ENCODE measurements at places on chromosomes 7 and 10. TPM values are rescaled to one million over a fixed set of nuclear protein-coding genes. Genes with fewer than 3 reads are reported as not detected.

Gene NAMPT
- 78.9 TPM for total RNA-seq

DNA sequence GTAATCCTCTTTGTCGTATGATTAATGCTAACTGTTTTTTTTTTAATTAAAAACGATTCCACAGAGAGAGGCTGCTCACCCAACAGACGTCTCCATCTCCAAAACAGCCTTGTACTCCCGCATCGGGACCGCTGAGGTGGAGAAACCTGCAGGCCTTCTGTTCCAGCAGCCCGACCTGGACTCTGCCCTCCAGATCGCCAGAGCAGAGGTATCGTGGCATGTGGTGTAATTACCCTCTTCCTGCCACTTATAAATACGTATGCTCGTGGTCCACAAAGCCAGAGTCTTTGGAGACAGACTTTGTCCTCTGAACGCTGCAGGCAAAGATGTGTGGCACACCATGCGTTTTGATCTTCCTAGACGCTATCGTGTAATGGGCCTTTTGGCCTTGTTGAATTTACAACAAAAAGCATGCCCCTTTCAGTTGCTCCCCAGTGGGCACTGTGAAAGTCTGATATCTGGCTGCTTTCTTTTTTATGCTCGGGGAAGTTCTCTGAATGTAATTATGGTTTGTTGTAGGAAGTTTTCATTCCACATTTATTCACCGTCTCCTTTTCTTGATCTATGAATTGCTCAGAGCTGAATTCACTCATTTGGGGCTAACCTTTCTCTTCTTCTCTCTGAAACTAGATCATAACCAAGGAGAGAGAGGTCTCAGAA is 33.6 kb upstream of the BTBD16 start:
- H3K27me3 ChIP-seq: no peaks in the 10 kb centered on the region
- DNase-seq: no peak
- no peaks in the 10 kb centered on the region for H3K4me1 ChIP-seq
- H3K4me3 ChIP-seq: no peak overlapping the region
- H3K36me3 ChIP-seq: peaks cover 2% of the 10 kb centered on the region

GRCh38 chr10:50579491-50580261 is 44.1 kb downstream of the SGMS1 start:
- no peak for DNase-seq
- H3K4me1 ChIP-seq: peaks cover 74% of the 10 kb centered on the region
- H3K4me3 ChIP-seq: no peak overlapping the region
- no peaks in the 10 kb centered on the region for H3K36me3 ChIP-seq
- H3K27me3 ChIP-seq: no peaks in the 10 kb centered on the region

GRCh38 chr10:43377424-43377883 is 6.0 kb downstream of the FXYD4 start:
- no peak for DNase-seq
- no peaks in the 10 kb centered on the region for H3K4me1 ChIP-seq
- no peak overlapping the region for H3K27ac ChIP-seq
- H3K4me3 ChIP-seq: no peak overlapping the region

DNA sequence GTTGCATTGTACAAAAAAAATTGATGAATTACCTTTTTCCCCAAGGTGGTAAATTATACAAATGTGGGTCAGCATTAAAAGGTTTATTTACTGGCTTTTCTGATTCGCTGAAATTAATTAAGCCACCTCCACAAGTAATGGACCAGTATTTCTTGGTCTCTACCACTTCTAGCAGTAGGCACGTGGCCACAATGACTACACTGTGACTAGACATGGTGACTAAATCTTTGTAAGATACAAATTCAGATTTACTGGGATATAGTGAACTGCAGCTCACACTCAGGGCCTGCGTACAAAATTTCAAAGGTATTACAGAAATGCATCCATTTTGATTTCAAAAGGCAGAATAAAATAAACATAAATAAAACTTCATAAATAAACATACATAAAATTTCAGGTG is 10.9 kb downstream of the HPSE2 start:
- no peaks in the 10 kb centered on the region for H3K27me3 ChIP-seq
- no peak overlapping the region for H3K27ac ChIP-seq
- no peak for DNase-seq
- H3K36me3 ChIP-seq: no peaks in the 10 kb centered on the region

Gene LIPK
- total RNA-seq: not detected

DNA sequence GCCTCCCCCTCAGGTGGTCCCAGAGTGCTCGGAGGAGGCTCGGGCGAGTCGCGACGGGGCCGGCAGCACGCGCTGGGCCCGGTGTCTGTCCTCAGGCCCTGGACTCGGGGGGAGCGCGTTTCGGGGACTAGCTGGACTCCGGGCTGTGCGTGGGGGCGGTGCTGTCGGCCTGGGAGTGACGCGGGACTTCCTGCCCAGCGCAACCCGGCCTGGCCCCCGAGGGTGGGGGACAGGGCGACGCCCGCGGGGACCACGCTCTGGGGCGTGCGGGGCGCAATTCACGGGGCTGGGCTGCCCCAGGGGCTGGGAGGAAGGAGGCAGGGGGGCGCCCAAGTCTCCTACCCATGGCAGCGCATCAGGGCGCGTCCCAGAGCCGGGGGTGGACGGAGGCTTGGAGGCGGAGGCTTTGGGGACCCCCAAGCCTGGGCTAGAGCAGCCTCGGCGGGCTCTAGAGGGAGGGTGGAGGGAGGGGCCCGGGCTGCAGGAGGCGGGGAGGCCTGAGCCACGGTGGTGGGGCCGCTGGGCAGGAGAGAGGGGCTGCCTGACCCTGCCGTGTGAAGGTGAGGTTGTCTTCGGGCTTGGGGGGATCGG is 2.3 kb upstream of the VENTX start:
- H3K4me1 ChIP-seq: peaks cover 30% of the 10 kb centered on the region
- H3K4me3 ChIP-seq: no peak overlapping the region
- peaks cover 26% of the 10 kb centered on the region for H3K27me3 ChIP-seq
- H3K36me3 ChIP-seq: no peaks in the 10 kb centered on the region
- no peak for DNase-seq
- peak overlapping the region; percentile 41 for H3K27ac ChIP-seq

Gene TMEM26
- total RNA-seq: not detected

- no peaks in the 10 kb centered on the region for H3K36me3 ChIP-seq
- no peak for DNase-seq
- H3K4me3 ChIP-seq: no peak overlapping the region
- H3K27ac ChIP-seq: no peak overlapping the region
Measured at GRCh38 chr7:13778967-13779366, 210.5 kb downstream of the ETV1 start.

DNA sequence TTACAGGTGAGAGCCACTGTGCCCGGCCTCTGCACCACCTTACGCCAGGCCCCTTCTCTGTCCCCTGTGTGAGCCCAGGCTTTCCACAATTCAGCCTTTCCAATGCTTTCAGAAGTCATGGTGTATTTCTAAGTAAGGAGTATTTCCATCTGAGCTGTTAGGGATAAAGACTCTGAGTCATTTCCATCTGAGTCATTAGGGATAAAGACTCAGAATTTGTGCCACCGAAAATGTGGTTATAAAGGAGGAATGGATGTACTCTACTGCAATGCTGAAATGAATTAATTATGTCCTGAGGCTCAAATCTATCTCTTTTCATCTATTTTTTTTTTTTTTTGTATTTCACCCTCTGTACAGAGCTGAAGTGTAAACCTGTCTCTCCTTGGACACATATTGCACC is 84.0 kb downstream of the GATA3 start:
- H3K36me3 ChIP-seq: no peaks in the 10 kb centered on the region
- DNase-seq: no peak

GRCh38 chr10:114526504-114527238 is 122.4 kb upstream of the AFAP1L2 start:
- H3K27me3 ChIP-seq: no peaks in the 10 kb centered on the region
- no peak overlapping the region for H3K4me3 ChIP-seq
- H3K27ac ChIP-seq: peak overlapping the region; percentile 48
- H3K36me3 ChIP-seq: no peaks in the 10 kb centered on the region

Gene PON1
- total RNA-seq: not detected

Gene EGFR
- 44.2 TPM for total RNA-seq

Gene SOSTDC1
- total RNA-seq: not detected

DNA sequence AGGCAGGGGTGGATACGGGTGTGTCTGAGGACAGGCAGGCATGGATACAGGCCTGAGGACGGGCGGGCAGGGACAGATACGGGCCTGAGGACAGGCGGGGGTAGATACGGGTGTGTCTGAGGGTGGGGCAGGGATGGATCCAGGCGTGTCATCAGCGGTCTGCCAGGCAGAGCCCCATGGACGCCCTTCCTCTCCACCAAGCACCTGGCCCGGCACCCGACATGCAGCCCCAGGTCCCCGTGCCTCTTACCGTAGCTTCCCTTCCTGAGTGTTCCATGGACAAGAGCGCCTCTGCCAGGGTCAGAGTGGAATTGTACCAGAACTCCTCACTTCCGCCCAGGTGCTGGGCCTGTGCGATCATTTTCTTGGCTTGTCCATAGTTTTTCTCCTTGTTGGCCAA is 74.6 kb upstream of the NKX6-2 start:
- peak; percentile 1 for DNase-seq
- no peaks in the 10 kb centered on the region for H3K4me1 ChIP-seq
- H3K27ac ChIP-seq: no peak overlapping the region
- H3K36me3 ChIP-seq: no peaks in the 10 kb centered on the region
- H3K4me3 ChIP-seq: no peak overlapping the region

- H3K4me1 ChIP-seq: peaks cover 15% of the 10 kb centered on the region
- H3K4me3 ChIP-seq: no peak overlapping the region
- no peaks in the 10 kb centered on the region for H3K36me3 ChIP-seq
- no peaks in the 10 kb centered on the region for H3K27me3 ChIP-seq
- DNase-seq: no peak
Measured at GRCh38 chr10:3671386-3671955, 113.5 kb downstream of the KLF6 start.

Gene MUC12
- not detected for total RNA-seq

Gene COL13A1
- total RNA-seq: not detected

DNA sequence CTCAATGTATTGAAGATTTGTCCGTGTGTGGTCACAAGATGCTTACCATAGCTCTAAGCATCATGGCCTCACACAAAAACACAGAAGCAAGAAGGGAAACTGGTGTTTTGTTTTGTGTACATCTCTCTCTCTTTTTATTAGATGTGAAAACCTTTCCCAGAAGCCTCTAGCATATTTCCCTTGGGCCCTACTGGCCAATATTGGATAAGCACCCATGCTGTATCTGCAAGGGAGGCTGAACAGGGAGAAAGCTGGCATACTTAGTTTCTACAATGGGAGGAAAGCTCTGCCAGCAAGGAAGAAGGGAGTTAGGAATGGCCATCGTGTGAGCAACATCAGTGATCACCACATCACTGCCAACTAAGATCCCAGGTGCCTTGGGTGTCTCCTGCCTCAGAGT is 9.6 kb upstream of the NAMPT start:
- H3K4me3 ChIP-seq: no peak overlapping the region
- H3K27me3 ChIP-seq: no peaks in the 10 kb centered on the region
- DNase-seq: no peak
- peaks cover 13% of the 10 kb centered on the region for H3K4me1 ChIP-seq

Data from body of pancreas (tissue), 4 donors.